ENCODE measurements at places on chromosomes 6 and 20. TPM values are rescaled to one million over a fixed set of nuclear protein-coding genes. Genes with fewer than 3 reads are reported as not detected.

Gene UNC5CL
- 1.3 TPM for total RNA-seq

Gene HUS1B
- 0.75 TPM for total RNA-seq

Gene STMND1
- not detected for total RNA-seq

Gene SLC17A1
- not detected for total RNA-seq

Gene SNAI1
- 6.5 TPM for total RNA-seq

Gene TBX18
- total RNA-seq = not detected

Gene MMP24
- 18.8 TPM for total RNA-seq

Gene SYTL3
- total RNA-seq = 0.42 TPM

Gene SCGN
- total RNA-seq = not detected

Gene RAD21L1
- 0.48 TPM for total RNA-seq

Gene RGS17
- 12.2 TPM for total RNA-seq

Gene PCK1
- total RNA-seq = not detected

Gene SMIM26
- 73.0 TPM for total RNA-seq

Gene MCHR2
- not detected for total RNA-seq

Gene SEMG1
- 4.5 TPM for total RNA-seq

Gene PLEKHG1
- total RNA-seq = 2.2 TPM

Gene C6orf141
- total RNA-seq = 16.1 TPM

Gene GTSF1L
- total RNA-seq = not detected

Gene LY6G6F
- not detected for total RNA-seq

Gene ZNF341
- 6.4 TPM for total RNA-seq

Gene PHACTR1
- total RNA-seq = 17.3 TPM

Gene BPI
- not detected for total RNA-seq

Gene COL9A1
- 14.4 TPM for total RNA-seq

Gene SMLR1
- not detected for total RNA-seq

Gene CAPN11
- 1.2 TPM for total RNA-seq

Gene ZNF165
- total RNA-seq = 10.2 TPM

Gene JPH2
- total RNA-seq = 1.5 TPM
